ENCODE measurements at places on chromosomes 1 and 21. TPM values are rescaled to one million over a fixed set of nuclear protein-coding genes. Genes with fewer than 3 reads are reported as not detected.

Gene NUDT4B
- not detected for total RNA-seq

Gene PROK1
- not detected for total RNA-seq

- no peak for DNase-seq
- H3K36me3 ChIP-seq, result no peaks in the 10 kb centered on the region
- no peaks in the 10 kb centered on the region for H3K27me3 ChIP-seq
- no peaks in the 10 kb centered on the region for H3K4me1 ChIP-seq
- no peak overlapping the region for H3K27ac ChIP-seq
- no peak overlapping the region for H3K4me3 ChIP-seq
These were observed 318.7 kb upstream of the SPAG17 start for GRCh38 chr1:118503752-118504151.

DNA sequence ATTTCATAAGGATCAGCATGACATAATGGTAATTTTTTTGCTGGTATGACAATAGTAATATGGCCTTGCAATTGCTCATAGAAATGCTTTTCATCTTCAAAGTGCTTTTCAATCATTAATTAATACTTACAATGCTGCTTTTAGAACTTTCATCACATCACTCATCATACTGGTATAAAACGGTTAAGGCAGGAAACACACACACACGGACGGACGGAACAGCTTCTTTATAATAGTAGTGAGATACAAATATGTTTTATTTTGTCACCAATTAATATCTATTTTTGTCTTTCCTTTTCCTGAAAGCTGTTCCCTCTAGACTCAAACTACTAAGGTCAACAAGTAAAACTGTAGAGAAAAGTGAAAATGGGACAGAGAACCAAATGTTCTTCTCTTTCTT, 353.9 kb upstream of the PKN2 start:
- H3K4me3 ChIP-seq, result no peak overlapping the region
- H3K27ac ChIP-seq, result no peak overlapping the region
- H3K27me3 ChIP-seq, result no peaks in the 10 kb centered on the region
- no peaks in the 10 kb centered on the region for H3K4me1 ChIP-seq
- DNase-seq, result no peak

DNA sequence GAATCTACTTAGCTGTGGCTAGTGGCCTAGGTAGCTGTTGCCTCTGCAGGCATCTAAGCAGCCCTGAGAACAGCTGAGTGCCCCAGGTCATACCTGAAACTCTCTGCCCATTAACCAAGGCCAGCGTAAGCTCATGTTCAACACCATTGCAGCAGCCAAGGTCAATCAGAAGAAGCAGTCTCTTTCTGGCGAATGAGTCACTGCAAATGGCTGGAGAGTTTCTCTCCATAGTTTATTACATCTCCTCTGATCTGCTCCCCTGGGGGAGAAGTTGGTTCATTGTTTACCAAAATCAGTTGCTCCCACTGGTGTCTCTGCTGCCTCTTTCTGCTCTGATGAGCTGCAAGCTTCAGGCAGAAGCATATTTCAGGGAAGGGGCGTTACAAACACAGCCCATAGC, 6.9 kb upstream of the BCL9 start:
- no peaks in the 10 kb centered on the region for H3K27me3 ChIP-seq
- no peak overlapping the region for H3K4me3 ChIP-seq
- no peaks in the 10 kb centered on the region for H3K4me1 ChIP-seq
- no peak for DNase-seq

DNA sequence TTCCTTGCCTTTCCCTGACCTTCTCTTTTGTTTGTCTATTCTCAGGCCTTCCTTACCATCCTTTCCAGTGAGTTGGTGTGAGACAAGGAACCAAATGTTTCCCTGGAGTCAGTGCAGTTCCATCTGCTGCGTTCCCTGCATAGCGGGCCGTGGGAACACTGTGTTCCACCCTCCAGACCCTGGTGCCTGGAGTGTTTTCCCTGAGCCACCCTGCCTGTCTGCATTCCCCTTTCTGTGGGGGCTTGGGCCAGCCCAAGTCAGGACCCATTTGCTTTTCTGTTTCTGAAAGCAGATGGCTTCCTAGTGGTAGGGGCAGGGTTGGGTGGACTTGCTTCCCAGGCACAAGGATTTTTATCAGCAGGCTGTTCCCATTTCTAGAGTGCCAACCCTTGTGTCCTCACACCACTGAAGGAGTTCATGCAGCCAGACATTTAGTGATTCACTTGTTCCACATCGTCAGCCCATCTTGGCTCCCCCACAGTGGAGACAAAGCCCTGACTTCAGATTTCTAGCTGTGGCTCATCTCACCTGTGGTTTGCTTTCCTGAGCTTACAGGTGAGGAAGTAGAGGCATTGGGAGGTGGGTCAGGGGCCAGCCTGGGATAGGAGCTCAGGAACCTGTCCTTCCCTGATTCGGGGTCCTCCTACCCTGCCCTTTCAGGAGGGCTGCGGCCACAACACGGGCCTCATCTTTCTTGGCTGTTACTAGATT, 14.1 kb upstream of the MYOG start:
- DNase-seq, result no peak
- no peaks in the 10 kb centered on the region for H3K4me1 ChIP-seq
- H3K36me3 ChIP-seq, result no peaks in the 10 kb centered on the region
- H3K27me3 ChIP-seq, result no peaks in the 10 kb centered on the region
- no peak overlapping the region for H3K27ac ChIP-seq

All from uterus (tissue), 4 donors.